ENCODE measurements at places on chromosomes 6 and 20.

- DNase-seq = no peak
Observed at GRCh38 chr20:63940071-63940471, 16.1 kb downstream of the UCKL1 start.

- no peak for DNase-seq
Observed at GRCh38 chr6:108295676-108296075, 822 bp downstream of the AFG1L start.

DNA sequence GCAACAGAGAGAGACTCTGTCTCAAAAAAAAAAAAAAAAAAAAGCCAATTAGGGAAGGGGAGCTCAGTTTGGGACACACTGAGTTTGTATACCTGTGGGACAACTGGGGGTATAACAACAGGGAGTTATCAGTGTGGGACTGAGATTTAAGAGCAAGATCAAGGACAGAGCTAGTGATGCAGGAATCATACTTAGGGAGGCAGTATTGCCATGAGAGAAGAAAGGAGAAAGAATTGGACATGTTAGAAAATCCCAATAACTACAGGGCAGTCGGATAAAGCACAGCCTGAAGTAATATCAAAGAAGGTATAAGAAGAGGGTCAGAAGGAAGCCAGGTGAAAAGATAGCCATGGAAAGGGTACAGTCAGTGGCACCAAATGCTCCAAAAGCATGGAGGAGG lies 121.2 kb downstream of the PTPRT start:
- DNase-seq = peak; percentile 3

DNA sequence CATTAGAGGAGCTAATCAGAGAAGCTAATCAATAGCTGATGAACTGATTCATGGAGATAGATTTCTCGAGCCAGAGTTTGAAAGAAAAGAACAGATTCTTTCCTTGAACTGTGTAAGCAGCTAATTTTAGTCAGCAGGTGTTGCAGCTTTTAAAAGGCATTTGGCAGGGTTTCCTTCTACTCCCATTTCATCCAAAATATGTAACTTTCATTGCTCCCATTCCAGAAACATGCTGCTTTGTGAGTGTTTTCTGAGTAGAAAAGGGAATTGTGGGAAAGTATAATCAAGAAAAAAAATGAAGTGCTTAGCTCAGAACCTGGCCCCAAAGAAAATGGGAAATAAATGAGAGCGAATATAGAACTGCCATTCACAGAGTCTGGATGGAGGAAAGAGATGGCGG lies 20.8 kb downstream of the SLC35F1 start:
- no peak for DNase-seq

- no peak for DNase-seq
Observed at GRCh38 chr6:157672726-157673412, 150.2 kb upstream of the SNX9 start.

DNA sequence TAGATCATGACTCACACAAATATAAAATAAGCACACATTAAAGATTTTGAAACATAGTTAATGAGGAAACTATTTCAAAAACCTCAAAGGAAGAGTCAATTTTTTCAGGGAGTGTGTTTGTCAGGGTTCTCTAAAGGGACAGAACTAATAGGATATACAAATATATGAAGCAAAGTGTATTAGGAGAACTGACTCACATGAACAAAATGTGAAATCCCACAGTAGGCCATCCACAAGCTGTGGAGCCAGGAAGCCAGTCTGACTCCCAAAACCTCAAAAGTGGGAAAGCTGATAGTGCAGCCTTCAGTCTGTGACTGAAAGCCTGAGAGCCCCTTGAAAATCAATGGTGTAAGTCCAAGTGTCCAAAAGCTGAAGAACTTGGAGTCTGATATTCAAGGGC lies 898.0 kb upstream of the EYS start:
- no peak for DNase-seq
